Liver (tissue), 10 donors: ENCODE measurements at places on chromosomes 13 and 19. TPM values are rescaled to one million over a fixed set of nuclear protein-coding genes. Genes with fewer than 3 reads are reported as not detected.

The HIPK4 gene
- 0.17 TPM for total RNA-seq

The GPR4 gene
- 0.37 TPM for total RNA-seq

The SPIB gene
- 0.50 TPM for total RNA-seq

The BST2 gene
- 25.6 TPM for total RNA-seq

The ONECUT3 gene
- not detected for total RNA-seq

The RNF17 gene
- total RNA-seq, result 0.08 TPM

The DENND1C gene
- total RNA-seq, result 1.1 TPM

DNA sequence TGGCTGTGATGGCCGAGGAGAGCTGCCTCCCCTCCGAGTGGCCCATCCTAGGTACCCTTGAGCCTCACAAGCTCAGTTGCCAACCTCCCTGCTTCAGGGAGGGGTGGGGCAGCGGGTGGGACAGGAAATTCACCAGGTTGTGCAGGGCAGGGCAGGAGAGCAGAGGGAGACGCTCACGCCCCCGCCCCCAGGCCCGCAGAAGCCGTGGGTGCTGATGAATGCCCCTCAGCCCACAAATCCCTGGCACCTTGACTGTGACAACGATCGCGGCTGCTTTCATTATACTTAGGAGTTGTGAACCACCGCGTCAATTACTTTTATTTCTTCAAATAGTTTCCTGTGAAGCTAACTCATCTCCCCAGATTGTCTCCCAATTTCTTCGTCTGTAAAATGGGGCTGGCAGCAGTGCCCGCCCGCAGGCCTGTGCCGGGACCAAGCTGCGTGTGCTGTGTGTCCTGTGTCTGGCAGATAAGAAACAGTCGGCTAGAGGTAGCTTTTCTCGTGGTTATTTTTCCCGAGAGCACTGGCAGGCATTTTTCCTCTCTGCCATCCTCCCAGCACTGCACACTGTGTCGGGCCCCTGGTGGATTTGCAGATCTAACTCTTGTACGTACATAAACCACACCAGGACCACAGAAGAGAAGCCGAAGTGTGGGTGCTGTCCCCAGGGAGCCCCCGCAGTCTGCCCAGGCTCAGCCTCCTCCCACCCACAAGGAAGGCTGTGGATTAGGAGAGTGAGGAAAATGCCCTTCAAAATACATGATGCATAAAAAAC lies 7.9 kb upstream of the RASA3 start:
- H3K27me3 ChIP-seq, result no peaks in the 10 kb centered on the region
- DNase-seq, result no peak
- no peaks in the 10 kb centered on the region for H3K36me3 ChIP-seq
- H3K4me3 ChIP-seq, result no peak overlapping the region
- H3K27ac ChIP-seq, result no peak overlapping the region

DNA sequence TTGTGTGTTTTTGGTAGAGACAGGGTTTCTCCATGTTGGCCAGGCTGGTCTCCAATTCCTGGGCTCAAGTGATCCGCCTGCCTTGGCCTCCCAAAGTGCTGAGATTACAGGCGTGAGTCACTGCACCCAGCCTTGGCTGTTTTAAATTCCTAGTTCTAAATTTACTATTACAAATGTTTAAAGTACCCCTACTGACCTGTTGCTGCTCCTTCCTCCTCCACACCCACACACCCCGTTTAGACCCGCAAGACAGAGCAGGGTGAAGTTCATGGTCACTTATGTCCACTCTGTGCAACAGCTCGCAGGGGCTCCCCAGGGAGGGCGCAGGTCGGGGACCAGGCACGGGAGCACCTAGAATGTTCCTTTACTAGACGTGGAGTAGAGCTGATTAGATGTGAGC lies 28.7 kb downstream of the TMEM161A start:
- H3K4me1 ChIP-seq, result peaks cover 27% of the 10 kb centered on the region
- DNase-seq, result no peak
- no peak overlapping the region for H3K4me3 ChIP-seq
- no peak overlapping the region for H3K27ac ChIP-seq

GRCh38 chr13:20984879-20985278 lies 76.5 kb downstream of the LATS2 start:
- peaks cover 34% of the 10 kb centered on the region for H3K36me3 ChIP-seq
- H3K4me3 ChIP-seq, result no peak overlapping the region
- no peaks in the 10 kb centered on the region for H3K4me1 ChIP-seq
- no peaks in the 10 kb centered on the region for H3K27me3 ChIP-seq

GRCh38 chr13:91185294-91185863 lies 162.1 kb upstream of the MIR17HG start:
- no peaks in the 10 kb centered on the region for H3K4me1 ChIP-seq
- DNase-seq, result no peak
- no peaks in the 10 kb centered on the region for H3K36me3 ChIP-seq
- H3K4me3 ChIP-seq, result no peak overlapping the region

GRCh38 chr19:34618410-34618809 lies 58.5 kb downstream of the SCGB2B2 start:
- H3K27ac ChIP-seq, result no peak overlapping the region
- no peak for DNase-seq
- no peaks in the 10 kb centered on the region for H3K36me3 ChIP-seq
- no peaks in the 10 kb centered on the region for H3K4me1 ChIP-seq

DNA sequence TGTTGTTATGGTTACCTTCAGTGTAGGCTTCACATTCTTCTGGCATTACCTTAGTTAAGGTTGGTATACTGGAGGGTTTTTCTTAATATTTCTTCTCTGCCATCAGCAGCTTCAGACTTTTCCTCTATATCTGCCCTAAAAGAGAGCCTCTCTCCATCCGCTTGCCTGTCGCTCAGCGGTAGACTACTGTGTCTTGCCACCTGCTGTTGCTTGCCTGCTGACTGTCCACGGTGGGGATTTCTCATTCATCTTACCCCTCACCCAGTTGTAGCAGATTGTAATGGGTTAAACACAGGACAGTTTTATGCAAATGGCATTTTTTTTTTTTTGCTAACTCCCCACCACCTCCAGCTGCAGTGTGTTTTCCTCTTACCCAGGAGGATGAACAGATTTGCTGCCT lies 577.2 kb downstream of the SLITRK5 start:
- no peak overlapping the region for H3K27ac ChIP-seq
- H3K4me3 ChIP-seq, result no peak overlapping the region
- no peaks in the 10 kb centered on the region for H3K4me1 ChIP-seq
- no peaks in the 10 kb centered on the region for H3K36me3 ChIP-seq
- no peak for DNase-seq

DNA sequence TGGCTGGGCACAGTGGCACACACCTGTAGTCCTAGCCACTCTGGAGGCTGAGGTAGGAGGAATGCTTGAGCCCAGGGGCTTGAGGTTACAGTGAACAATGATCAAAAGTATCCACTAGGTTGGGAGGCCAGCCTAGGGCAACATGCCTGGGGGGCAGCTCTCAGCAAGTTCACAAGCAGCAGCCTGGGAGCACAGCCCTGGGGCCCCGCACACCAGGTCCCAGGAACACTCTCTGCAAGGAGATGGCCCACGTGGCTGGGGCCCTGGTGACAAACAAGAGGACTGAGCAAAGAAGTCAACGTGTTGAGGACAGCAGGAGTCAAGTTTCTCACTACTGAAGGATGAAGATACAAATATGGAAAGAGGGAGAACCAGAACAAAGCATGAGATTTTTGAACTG lies 39.3 kb downstream of the ABCC4 start:
- no peaks in the 10 kb centered on the region for H3K4me1 ChIP-seq
- DNase-seq, result no peak
- H3K4me3 ChIP-seq, result no peak overlapping the region
- no peaks in the 10 kb centered on the region for H3K27me3 ChIP-seq

GRCh38 chr19:40414542-40415535 lies 1.7 kb upstream of the PRX start:
- no peak overlapping the region for H3K4me3 ChIP-seq
- no peaks in the 10 kb centered on the region for H3K27me3 ChIP-seq
- H3K27ac ChIP-seq, result no peak overlapping the region
- no peaks in the 10 kb centered on the region for H3K36me3 ChIP-seq
- no peak for DNase-seq

GRCh38 chr13:50292081-50292480 lies 276.8 kb downstream of the KCNRG start:
- H3K27ac ChIP-seq, result no peak overlapping the region
- no peaks in the 10 kb centered on the region for H3K36me3 ChIP-seq
- H3K4me1 ChIP-seq, result no peaks in the 10 kb centered on the region
- DNase-seq, result no peak
- no peaks in the 10 kb centered on the region for H3K27me3 ChIP-seq
- no peak overlapping the region for H3K4me3 ChIP-seq

DNA sequence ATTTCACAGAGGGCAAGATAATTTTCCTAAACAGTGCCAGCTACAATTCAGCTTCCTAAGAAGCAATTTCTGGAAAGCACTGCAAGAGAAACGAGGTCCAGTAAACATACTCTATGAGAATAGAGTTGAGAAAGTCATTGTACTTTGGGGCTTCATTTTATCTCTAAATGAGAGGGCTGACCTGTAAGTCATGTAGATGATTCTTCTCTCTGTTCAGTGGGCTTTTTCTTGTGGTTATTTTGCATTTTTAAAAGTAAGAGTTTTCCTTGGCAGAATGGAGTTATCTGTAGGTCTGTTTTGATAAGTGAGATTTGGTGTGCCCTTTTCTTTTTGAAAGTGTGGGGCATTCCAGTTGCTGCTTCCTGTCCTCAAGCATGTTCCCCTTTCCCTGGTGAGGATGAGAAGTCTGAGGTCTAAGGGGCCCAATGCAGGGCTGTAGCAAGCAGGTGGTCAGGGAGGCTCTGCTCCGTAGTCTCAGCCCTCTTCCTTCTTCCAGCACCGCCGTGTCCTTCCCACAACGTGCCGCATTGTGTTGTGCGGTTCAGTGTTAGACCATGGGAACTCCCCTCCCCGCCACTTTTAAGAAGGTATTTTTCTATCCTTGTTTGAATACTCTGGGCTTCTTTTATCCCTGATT lies 86.3 kb downstream of the ARHGEF7 start:
- H3K4me3 ChIP-seq, result no peak overlapping the region
- no peaks in the 10 kb centered on the region for H3K27me3 ChIP-seq
- no peak overlapping the region for H3K27ac ChIP-seq

- no peaks in the 10 kb centered on the region for H3K4me1 ChIP-seq
- no peak for DNase-seq
- no peak overlapping the region for H3K4me3 ChIP-seq
- H3K36me3 ChIP-seq, result no peaks in the 10 kb centered on the region
- H3K27me3 ChIP-seq, result no peaks in the 10 kb centered on the region
Measured at GRCh38 chr19:51116736-51117286, 7.9 kb upstream of the SIGLEC9 start.

DNA sequence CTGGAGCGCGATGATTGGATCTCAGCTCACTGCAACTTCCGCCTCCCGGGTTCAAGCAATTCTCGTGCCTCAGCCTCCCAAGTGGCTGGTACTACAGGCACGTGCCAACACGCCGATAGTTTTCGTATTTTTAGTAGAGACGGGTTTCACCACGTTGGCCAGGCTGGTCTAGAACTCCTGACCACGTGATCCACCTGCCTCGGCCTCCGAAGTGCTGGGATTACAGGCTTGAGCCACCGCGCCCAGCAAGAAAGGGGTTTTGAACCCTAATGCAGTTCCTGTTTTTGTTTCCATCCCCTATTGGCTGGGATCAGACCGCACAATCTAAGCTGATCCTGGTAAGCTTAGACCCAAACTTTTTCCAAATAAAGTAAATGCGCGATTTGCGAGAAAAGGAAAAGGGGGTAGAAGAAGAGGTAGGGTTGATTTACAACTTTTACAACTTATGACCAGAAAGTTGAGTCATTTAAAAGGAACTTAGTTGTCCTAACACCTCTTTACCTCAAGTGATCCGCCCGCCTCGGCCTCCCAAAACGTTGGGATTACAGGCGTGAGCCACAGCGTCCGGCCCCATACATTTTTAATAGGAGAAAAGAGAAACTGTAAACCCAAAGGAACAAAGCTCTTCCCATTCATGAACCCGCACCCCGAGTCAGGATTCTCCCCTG lies 764 bp downstream of the ZNF626 start:
- H3K4me3 ChIP-seq, result peak overlapping the region; percentile 63
- no peaks in the 10 kb centered on the region for H3K27me3 ChIP-seq
- no peak for DNase-seq
- H3K4me1 ChIP-seq, result peaks cover 3% of the 10 kb centered on the region

- DNase-seq, result no peak
- H3K4me1 ChIP-seq, result no peaks in the 10 kb centered on the region
- no peak overlapping the region for H3K4me3 ChIP-seq
- no peak overlapping the region for H3K27ac ChIP-seq
- H3K27me3 ChIP-seq, result no peaks in the 10 kb centered on the region
- no peaks in the 10 kb centered on the region for H3K36me3 ChIP-seq
Measured at GRCh38 chr13:102128216-102128810, 273.5 kb downstream of the FGF14 start.

- no peaks in the 10 kb centered on the region for H3K4me1 ChIP-seq
- H3K4me3 ChIP-seq, result no peak overlapping the region
- H3K27me3 ChIP-seq, result no peaks in the 10 kb centered on the region
- no peak overlapping the region for H3K27ac ChIP-seq
Measured at GRCh38 chr13:43267916-43268315, 244.5 kb downstream of the DNAJC15 start.

DNA sequence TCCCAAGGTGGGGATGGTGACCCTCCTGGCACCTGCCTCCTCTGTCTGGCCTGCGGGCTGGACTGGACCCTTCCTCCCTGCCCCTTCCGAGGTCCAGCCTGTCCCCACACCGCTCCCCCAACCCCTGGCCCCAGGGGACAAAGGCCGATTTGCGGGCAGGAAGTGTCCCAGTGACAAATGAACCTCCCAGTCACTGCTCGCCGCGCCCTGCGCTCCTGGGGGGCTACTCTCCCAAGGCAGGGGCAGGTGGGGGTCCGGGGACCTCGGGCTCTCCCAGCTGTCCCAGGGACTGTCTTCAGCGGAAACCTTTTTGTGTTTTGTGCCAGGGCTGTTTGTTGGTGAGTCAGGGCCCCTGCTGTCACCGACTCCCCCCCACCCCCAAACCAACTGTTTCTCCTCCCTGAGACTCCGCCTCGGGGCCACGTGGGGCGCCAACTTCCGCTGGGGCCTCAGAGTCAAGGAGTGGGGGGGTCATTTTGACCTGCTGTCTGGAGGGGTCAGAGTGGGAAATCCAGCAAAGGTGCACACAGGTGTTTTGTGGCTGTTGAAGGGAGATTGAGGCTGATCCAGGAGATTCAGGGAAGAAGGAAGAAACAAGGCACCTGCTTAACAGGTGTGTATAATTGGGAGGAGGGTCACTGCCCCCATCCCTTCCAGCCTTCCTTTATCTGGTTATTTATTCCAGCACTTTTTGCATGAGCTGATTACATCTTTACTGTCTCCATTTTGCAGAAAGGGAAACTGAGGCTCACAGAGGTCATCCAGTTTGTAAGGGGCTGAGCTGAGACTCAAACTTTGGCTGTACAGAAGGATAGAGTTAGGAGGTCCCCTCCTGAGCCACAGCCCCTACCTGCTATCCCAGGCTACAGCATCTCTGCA lies 831 bp downstream of the PGPEP1 start:
- peak overlapping the region; percentile 97 for H3K4me3 ChIP-seq
- no peaks in the 10 kb centered on the region for H3K27me3 ChIP-seq

DNA sequence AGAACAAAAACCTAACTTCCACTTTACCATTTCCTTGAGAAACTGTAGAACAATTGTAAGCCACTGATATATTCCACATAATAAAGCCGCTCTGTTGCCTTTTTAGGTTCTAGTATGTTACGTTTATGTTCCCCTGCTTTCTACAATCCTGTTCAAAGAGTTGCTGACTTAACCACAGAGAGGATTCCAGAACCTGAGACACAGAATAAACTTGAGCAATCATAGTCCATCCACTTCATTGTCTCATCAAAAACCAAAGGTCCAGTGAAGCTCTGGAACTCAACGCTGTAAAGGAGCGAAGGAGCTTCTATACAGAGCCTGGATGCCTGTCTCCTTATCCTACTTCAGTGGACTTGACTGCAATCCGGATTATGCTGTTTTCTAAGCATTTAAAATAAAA lies 4.6 kb downstream of the STARD13 start:
- no peak overlapping the region for H3K4me3 ChIP-seq
- peaks cover 16% of the 10 kb centered on the region for H3K4me1 ChIP-seq
- H3K36me3 ChIP-seq, result no peaks in the 10 kb centered on the region
